ENCODE measurements at places on chromosomes 1 and 21.

GRCh38 chr1:67882196-67882958, 49.1 kb upstream of the GNG12 start:
- DNase-seq: no peak

- DNase-seq: no peak
Observed at GRCh38 chr1:173570370-173571007, 32.4 kb downstream of the SLC9C2 start.

- DNase-seq: no peak
Observed at GRCh38 chr1:174448974-174449373, 1.2 kb downstream of the GPR52 start.

DNA sequence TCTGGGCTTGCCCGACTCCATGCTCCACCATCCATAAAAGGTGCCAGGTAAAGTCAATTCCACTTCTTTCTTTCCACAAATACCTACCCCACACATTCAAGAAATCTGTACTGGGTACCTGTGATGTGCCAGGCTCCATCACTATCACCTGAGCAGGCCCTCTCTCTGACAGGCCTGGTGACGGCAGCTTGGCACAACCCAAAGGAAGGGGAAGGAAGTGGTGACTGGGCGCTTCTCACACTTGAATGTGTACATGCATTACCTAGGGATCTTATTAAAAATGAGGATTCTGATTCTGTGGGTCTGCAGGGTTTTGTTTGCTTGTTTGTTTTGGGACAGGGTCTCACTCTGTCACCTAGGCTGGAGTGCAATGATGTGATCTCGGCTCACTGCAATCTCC, 7.5 kb downstream of the HTR1D start:
- no peak for DNase-seq

All from T-helper 1 cell (primary cell).